ENCODE measurements at places on chromosomes 5 and 9.
A peak's percentile ranks its signal among the peaks of the same experiment; 100 is the strongest.

- DNase-seq, result no peak
Observed at GRCh38 chr5:179526978-179527377, 23.4 kb upstream of the RUFY1 start.

GRCh38 chr5:17788351-17788750 lies 154.1 kb downstream of the TAF11L14 start:
- no peak for DNase-seq

DNA sequence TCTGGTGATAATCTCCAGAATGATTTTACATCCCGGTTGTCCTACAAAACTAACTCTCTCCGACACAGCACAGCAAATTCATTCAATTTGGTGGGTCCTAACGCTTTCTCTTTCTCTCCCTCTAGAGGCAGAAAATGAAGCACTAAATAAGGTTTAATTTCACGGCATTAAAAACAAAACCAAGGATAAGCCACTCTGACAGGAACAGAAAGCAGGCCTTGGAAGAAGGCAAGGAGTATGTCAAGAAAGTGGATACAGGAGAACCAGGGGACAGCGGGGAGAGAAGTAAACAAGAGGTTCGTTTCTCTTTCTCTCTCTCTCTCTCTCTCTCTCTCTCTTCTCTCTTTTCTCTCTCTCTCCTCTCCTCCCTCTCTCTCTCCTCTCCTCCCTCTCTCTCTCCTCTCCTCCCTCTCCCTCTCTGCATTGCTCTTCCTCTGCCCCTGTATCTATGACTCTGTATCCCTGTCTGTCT lies 49.8 kb downstream of the EBF1 start:
- no peak for DNase-seq

DNA sequence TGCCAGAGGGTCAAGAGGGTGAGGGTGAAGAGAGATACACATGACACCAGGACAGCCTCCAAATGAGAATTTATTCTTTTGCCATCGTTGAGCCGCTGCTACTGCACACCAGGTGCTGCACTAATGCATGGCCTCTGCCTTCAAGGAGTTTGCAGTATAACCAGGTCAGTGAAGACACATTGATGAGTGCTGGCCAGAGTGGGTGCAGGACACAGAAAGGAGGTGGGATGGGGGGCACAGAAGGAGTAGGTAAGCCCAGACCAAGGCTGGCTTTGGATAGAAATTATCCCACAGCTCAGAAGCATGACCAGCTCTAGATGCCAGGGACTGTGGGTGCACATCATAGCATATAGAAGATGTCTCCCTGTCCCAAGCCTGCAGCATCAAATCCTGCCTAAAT lies 38.0 kb downstream of the FOXI1 start:
- DNase-seq, result no peak

DNA sequence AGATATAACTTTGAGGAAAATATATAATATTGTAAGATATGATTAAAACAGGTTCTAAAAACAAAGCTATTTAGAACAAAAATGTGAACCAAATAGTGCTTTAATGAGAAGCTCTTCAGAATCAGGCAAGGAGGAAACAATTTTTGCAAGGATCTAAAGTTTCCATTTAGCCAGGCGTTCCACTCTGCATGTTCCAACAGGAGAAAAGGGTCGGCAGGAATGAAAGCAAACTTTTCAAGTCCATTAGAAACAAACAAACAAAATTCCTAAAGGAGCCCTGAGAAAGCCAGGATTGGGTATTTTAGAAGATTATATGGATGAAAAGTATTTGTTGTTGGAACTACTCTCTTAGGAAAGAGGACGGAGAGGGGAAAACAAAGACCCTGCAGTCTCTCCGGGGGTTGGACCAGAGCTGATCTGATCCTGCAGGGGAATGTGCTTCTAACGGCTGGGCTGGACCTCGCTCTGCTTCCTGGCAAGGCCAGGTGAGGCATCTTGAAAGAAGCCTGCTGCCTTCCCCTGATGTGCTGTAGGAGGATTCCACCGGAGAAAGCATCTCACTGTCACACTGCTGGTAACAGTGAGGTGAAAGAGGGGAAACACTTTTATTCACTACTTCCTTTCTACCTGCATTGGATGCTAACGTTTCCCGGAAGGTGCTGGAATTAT lies 94.6 kb downstream of the PRRT1B start:
- no peak for DNase-seq

- DNase-seq, result no peak
Observed at GRCh38 chr5:76470976-76471375, 67.9 kb downstream of the IQGAP2 start.

GRCh38 chr9:38622288-38622674 lies 1.9 kb upstream of the ANKRD18A start:
- DNase-seq, result peak; percentile 54

DNA sequence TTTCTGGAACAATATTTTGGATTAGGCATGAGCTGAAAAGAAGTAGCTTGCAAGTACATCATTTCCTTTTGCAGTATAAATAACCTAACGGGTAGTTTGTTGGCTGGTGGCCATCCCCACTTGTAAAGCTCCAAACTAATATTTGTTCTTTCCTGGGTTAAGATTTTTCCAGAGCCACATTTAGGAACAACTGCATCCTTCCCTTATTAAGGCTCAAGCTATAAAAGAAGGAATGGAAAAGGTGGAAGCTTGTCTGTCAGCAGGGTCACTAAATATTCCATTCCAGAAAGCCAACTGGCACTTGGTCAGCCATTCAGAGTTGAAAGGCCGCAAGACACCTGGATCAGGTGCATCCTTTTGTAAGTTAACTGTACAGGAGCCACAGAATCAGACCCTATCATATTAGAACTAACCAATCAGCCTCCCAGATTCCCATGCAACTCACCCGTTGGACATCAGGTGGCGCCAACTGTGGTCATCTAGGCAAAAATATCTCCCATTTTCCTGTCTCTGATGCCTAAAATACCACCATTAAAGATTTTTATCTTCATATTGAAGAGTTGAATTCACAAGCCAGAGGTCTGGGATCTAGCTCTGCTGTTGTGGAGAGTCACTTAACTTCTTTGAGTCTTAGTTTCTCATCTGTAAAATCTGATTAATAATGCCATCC lies 82.9 kb downstream of the PTCD2 start:
- peak; percentile 37 for DNase-seq

GRCh38 chr9:129472651-129473102 lies 148.2 kb downstream of the C9orf50 start:
- no peak for DNase-seq

DNA sequence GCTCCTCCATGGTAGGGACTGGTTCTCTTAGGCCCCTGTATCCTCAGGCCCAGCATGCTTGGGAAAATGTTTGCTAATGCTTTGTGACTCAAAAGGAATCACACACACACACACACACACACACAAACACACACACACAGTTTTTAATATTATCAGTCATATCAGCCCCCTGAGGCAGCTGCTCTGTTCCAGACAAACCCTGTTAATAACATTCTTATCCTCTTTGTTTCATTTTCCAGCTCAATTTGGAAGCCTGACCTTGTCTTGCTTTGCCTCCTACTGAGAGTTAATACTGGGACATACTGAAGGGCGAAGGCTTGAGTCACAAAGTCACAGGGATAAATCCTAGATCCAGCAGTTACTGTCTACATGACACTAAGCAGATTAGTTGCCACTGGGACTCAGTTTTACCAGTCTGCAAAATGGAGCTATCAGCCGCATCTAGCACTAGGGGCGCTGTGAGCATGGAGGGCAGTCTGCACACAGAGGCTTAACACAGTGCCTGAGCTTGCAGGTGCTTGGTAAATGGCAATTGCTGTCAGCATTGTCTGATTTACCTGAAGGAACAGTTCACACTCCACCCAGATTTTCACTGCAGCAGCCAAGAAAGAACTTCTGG lies 37.1 kb upstream of the KCNMB1 start:
- no peak for DNase-seq

DNA sequence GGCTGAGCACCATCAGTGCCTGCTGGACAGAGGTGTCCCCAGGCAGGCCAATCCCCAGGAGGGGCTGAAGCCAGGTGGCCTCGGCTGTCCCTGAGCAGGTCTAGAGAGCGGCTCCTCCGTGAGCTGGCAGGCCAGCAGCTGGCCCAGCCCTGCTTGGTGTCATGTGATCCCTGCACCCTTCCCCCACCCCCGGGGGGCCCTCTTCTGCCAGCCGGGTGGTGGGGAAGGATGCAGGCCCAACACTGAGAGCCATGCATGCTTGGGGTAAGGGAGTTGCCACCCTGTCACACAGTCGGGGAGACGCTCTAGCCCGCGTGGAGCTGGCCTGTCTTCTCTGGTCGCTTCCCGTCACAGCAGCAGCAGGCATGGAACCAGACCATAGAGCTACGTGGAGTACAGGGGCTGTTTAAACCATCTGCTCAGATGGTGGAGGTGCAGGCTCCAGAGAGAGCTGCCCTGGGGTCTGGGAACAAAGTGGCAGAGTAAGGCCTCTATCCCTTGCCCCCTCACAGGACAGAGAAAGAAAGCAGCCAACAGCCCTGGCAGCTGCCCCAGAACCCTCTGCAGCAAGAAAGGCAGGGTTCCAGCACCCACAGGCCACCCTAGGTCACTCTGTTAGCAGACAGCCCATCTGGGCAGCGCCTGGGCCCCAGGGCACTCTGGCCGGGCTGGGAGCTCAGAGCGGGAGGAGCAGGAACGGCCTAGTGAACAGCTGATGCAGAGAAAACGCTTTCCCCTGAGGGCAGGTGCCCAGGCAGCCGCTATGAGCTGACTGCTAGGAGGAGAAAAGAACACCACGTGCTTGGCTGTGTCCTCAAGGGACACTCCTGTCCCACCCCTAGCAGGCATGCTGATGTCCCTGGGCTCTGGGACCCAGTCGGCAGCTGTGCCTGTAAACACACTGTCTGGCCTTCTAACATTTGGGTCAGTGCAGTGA lies 6.8 kb downstream of the RALGDS start:
- DNase-seq, result no peak

- no peak for DNase-seq
Observed at GRCh38 chr9:93111001-93111370, 15.0 kb downstream of the CARD19 start.

- peak; percentile 61 for DNase-seq
Observed at GRCh38 chr5:15499528-15500324, at the start of gene FBXL7. TSS of gene FBXL7 (plus strand) at chr5:15500180.

DNA sequence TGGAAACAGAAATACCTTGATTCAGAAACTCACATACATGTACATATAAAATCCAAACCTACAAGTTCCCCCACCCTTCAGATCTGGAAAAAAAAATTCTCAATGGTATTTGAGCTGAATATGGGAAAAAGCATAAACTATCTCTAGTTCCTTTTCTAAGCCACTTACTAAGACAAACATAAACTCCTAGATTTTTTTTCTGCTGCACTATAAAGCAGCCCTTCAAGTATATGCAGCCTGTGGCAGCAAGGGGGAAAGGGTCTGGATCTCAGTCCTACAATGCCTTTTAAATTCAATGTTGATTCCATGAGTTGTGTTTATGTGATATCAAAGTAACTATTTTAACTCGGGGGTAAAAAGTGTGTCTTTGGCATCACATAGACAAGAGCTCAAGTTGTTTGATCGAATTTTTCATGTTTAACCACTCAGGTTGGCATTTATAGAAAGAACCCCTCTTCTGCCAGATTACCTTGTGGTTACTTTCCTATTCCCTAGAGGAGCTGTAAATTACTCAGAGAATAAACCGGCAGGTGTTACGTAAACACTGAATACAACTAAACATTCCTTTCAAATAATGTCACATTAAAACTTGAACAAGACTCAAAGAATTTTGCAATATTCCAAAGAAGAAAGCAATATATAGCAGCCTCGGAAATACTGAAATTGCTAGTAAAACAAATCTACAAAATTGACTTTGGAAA lies 91.8 kb upstream of the FER start:
- no peak for DNase-seq

GRCh38 chr5:32834251-32834650 lies 123.1 kb downstream of the NPR3 start:
- DNase-seq, result no peak

GRCh38 chr9:18520416-18521047 lies 46.6 kb downstream of the ADAMTSL1 start:
- no peak for DNase-seq

DNA sequence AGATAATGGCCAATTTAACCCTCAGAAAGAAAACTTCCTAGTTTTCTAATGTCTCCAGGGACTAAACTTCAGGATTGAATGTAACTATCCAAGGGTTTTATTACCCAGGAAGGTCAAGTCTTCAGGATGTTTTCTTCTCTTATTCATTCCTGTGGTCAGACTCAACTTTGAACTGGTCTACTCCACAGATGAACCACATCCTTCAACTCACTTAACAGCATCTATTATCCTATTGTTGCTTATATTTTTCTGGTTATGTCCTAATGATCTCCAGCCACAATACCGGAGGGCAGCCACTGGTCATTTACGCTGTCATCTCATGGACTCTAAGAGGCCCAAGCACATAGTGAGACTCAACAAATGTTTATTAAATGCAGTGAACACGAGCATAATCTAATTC lies 47.2 kb upstream of the LIFR start:
- DNase-seq, result no peak

- no peak for DNase-seq
Observed at GRCh38 chr5:24388448-24388847, 256.3 kb downstream of the CDH10 start.

- DNase-seq, result no peak
Observed at GRCh38 chr5:35799753-35800152, 56.9 kb upstream of the IL7R start.

DNA sequence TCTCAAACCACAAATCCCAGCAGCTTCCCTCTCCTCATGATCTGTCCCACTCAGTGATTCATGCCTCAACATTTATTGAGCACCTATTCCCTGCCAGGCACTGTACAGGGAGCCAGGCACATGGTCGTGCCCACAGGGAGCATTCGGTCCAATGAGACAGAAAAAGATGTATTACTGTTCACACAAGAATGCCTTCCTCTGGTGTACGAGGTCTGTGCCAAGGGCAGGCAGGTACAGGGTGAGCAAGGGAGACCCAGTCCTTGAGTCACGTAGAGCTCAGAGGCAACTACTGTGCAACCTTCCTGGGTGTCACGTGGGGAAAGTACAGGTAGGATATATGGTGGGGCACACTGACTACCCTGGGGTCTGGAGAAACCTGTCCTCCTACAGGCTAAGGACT lies 4.6 kb downstream of the CNTFR start:
- no peak for DNase-seq

DNA sequence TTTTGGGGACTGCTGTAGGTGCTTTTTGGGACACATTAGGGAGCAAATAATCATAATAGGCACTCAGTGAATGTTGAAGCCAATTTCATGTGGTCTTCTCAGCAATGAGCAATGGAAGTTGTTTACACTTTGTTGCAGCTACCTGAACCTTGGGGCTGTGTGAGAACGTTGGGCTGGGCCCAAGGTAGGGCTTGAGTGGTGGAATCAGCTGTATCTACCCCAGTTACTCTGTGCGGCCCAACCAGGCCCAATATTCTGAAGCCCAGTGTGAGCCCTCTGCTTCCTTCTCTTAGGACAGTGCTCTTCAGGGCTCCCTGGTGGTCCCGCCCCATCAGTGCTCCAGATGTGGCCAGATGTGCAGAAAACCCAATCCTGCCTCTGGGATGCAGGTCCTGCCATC lies 38.4 kb downstream of the MAST4 start:
- no peak for DNase-seq

Data from A549 (cell line).